ENCODE measurements at places on chromosomes 2 and 18. TPM values are rescaled to one million over a fixed set of nuclear protein-coding genes. Genes with fewer than 3 reads are reported as not detected.

RFX8 gene
- not detected for total RNA-seq

SKOR2 gene
- 0.81 TPM for total RNA-seq

GAREM1 gene
- total RNA-seq: 20.7 TPM

GRCh38 chr18:55500316-55501086 is 87.5 kb downstream of the TCF4 start:
- no peak for DNase-seq

- no peak for DNase-seq
These were observed 39.1 kb downstream of the STK17B start for GRCh38 chr2:196131949-196132925.

DNA sequence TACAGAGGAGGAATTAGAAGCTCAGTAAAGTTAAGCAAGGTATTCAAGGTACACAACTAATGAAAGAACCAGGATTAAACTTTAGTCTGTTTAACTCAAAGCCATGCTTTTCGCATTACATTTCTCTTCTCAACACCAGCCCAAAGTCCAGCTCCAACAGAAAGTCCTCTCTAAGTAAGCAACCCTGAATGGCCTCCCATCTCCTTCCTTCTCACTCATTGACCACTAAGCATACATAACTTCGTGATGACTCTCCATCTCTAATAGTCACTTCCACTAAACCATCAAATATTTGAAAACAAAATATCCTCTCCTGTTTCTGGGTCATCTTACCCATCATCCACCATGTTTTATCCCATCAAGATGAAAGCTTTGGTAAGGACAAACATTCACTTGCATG is 219.8 kb downstream of the RAD51AP2 start:
- no peak for DNase-seq

DNA sequence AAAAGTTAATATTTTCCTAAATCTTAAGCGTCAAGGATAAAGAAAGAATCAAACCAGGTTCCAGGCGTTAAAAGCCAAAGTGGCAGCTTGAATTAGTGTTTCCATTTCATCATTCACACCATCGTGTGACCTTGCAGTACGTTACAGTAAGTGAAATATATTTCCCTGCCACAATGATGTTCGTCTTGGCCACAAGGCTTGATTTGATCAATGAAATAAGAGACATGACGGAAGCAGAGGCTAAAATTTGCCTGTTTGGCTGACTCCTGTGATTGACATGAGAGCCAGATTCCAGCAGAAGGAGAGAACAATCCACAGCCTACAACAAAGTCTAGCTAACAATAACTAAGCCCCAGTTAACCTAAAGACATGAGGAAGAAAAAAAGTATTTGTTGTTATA is 62.0 kb downstream of the ASXL2 start:
- no peak for DNase-seq

GRCh38 chr18:75727456-75727855 is 300.0 kb upstream of the SMIM21 start:
- DNase-seq: no peak

- no peak for DNase-seq
These were observed 13.2 kb downstream of the HJURP start for GRCh38 chr2:233841183-233841582.

DNA sequence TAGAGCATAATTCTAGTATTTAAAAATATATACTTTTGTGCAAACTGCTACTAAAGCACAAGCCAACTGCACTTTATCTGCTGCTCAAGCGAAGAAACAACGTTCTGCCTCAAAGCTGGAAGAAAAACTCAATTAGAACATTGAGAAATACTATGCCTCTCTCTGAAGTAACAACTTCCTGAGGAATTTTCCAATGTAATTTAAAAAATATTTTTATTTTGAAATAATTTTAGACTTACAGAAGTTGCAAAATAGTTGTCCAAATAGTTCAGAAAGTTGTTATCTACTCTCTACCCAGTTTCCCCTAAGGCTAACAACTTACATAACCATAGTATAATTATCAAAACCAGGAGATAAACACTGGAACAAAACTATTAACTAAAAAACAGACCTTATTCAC is 12.3 kb upstream of the POLI start:
- DNase-seq: no peak

- DNase-seq: peak; percentile 63
These were observed 3.1 kb downstream of the EGR4 start for GRCh38 chr2:73290049-73290839.

GRCh38 chr2:70518557-70518956 is 35.1 kb downstream of the TGFA start:
- DNase-seq: no peak

GRCh38 chr2:229174794-229175496 is 96.1 kb downstream of the PID1 start:
- DNase-seq: no peak

DNA sequence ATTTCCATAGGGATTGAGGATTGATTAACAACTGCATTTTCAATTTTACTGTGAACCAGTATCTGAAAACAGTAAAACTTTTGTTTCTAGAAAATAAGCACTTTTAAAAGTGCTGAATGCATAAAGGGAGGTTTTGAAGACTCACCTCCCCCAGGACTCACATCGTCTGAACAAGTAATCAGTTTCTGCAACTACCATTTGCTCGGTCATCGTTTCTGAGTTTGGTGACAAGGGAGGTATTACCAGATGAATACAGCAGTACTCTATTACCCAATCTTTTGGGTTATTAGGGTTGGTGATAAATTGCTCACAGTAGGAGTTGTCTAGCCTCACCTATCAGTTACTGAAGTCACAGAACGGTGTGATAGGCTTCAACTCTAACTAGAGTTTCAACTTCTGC is 234.5 kb upstream of the FN1 start:
- no peak for DNase-seq

DNA sequence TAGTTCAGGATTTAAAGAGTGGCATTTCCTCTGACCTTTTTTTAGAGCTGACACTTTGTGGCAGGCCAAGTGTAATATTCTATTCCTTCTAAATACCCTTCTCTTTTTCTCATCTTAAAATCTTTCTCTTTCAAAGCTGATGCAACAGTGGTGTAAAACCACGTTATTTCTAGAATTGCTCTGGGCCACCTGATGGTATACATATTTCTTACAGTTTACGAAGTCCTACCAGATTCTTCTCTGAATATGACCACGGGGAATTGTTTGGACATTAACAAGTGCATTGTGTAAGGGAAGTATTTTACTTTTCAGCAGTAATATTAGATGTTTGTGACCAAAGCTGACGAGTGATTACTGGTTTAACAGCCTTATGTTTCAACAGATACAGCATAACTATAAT is 109.9 kb downstream of the PTPRM start:
- DNase-seq: no peak

DNA sequence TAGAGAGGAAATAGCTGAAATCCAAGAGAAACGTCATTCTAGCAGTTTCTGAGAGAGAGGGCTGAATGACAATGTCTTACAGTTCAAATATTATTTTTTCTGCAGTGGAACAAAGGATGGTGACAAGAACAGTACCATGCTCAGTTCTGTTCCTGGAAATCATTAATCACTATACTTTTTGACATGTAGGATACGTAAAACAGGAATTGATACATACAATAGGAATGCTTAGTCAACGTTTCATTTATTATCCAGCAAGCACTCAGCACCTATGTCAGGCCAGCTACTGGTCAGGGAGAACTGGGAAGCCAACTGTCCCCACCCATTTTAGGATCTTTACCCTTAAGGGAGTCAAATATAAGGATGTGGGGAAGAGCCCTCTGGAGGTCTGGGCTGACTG is 114.7 kb downstream of the DHRS9 start:
- no peak for DNase-seq

- DNase-seq: no peak
These were observed 142.2 kb downstream of the PKP4 start for GRCh38 chr2:158598862-158599517.

Data from type B pancreatic cell (in vitro differentiated cells).